EH (cell line): ENCODE measurements at places on chromosomes 11 and 22.

DNA sequence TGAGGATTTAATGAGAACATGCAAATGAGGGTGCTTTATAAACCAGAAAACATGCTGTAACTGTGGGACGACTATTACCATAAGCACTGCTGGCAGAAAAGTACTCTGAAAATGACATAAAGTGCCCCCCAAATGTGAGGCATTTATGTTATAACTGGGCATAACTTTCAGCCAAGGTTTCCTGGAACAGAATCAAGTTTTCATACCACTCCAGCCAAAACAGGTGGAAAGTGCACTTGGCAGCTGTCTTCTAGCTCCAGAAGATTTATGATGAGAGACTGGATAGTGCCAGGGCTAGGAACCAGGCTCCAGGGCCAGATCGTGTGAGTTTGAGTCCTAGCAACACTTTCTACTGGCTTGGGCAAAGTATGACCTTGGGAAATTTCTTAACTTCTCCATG, 339.2 kb downstream of the TENM4 start:
- no peak for DNase-seq

GRCh38 chr11:33742249-33742851, 6.1 kb upstream of the CD59 start:
- DNase-seq: peak; percentile 55

DNA sequence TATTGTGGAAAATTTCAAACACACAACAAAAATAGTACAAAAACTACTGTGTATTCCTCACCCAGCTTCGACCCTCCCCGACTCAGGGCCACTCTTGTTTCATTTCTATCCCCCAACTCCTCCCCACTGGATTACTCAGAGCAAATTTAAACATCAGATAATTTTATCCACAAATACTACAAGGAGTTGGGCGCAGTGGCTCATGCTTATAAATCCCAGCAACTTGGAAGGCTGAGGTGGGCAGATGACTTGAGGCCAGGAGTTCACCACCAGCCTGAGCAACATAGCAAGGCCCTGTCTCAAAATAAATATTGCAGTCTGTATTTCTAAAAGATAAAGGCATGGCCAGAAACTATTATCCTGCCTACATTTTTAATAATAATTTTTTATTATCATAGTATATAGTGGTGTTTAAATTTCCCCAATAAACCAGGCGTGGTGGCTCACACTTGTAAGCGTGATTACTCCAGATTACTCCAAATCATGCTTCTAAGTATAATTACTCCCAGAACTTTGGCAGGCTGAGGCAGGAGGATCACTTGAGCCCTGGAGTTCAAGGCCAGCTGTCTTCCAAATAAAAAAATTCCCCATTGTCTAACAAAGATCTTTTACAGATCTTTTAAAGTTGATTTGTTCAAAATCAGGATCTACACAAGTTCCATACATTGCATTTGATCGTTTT, 39.8 kb downstream of the LRRC32 start:
- DNase-seq: no peak

DNA sequence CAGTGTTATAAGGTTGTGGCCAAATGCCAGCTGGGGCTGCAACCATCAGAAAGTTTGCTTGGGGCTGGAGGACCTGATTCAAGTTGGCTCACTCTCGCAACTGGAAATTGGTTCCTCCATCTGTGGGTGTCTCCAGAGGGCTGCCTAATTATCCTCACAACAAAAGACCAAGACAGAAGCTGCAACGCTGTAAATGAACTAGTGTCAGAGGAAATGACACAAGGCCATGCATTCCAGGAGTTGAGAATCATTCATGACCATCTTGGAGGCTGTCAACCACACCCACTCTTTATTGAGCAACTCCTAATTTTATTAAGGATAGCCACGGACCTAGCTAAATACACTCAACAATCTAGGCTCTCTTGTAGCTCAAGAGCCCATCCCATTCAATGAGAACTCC, 1060.8 kb downstream of the OPCML start:
- DNase-seq: peak; percentile 86

DNA sequence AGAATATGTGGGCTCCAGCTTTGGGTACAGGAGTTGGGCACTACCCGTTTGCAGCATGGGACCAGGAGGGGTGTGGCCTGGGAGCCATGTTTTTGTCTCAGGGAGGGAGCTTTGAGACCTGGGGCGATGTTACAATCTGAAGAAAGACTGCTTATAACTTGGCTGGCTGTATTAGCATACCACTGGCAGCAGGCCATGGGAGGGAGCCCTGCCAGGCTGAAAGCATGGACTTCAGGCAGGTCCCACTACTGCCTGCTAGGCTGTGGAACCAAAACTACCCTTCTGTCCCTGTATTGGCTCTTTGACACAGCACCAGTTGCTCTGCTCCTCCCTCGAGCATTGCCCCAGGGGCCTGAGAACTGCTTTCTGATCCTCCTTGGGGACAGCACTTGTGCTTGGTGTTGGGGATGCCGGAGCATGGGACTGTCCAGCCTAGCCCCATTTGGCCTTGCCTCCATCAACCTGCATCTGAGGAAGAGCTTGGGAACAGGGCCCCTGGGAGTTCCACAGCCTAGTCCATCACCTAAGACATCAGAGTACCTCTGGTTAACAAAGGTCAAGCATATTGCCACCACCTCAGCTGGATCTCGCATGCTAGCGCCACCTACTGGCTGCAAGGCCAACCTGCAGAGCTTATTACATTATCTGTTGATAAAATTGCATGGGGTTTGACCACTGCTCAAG, 217.4 kb downstream of the SBF2 start:
- peak; percentile 51 for DNase-seq

DNA sequence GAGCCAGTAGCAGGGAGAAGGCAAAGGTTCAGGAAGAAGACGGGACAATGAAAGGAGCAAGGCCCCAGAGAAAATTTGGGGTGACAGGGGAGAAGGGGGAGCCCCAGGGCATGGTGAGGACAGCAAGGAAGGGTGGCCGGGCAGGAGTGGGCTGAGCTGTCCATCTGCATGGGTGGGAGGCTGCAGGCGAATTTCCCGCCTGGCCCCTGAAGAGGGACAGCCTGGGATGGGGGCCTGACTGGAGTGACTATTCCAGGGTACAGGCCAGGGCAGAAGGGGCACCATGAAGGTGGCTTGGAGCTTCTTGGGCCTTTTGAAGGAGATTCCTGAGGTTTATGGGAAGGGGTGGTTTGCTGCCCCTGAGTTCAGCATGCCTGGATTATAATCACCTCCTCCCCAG, 56.2 kb downstream of the WNT11 start:
- no peak for DNase-seq

- peak; percentile 56 for DNase-seq
These were observed 716 bp downstream of the AMOTL1 start for GRCh38 chr11:94768602-94769541.

DNA sequence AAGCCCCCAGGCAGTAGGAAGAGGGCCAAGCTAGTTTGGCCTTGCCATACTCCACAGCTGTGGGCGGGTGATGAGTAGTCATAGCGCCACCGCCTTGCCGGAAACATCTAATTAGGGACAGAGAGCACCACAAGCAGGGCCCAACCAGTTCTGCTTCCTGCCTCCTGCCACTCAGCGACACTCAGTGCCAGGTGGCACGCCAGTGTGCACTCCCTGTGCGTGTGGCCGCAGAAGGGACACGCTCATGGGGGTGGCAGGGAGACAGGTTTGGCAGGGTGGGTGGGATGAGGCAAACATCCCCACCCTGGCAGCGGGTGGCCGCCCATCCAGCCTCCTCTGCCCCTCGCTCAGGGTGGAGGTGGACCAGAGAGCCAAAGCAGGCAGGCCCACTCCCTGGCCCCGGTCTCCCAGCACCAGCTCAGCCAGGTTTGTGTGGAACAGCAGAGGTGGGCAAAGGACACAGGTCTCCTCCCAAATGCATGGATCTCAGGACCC, 4.9 kb downstream of the OVOL1 start:
- DNase-seq: peak; percentile 49

- no peak for DNase-seq
These were observed 2.1 kb upstream of the MTFP1 start for GRCh38 chr22:30423301-30423958.

DNA sequence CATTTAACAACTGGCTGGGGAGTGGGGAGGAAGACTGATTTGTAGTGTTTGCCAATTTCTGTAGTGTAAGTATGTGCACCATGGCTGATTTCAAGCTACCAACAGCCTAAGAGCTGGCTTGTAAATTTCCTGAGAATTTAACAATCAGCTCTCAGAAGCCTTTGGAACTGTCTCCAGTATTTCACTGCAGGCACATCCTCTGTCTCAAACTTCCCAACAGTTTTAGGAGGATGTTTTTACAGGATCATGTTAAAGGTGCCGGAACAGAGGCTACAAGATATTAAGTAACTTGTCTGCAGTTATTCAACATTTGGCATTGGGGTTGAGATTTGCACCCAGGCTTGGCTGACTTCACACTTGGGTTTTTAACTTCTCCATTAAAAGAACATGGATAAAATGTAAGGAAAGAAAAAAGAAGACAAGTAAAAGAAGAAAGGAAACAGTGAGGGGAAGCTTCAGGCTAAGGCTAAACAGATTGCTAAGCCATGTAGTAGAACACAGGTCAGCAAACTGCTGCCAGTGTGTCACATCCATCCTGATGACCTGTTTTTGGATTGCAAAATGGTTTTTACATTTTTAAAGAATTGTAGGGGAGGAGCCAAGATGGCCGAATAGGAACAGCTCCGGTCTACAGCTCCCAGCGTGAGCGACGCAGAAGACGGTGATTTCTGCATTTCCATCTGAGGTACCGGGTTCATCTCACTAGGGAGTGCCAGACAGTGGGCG, 204.8 kb upstream of the SESN3 start:
- no peak for DNase-seq

GRCh38 chr11:59262177-59262818, 49.6 kb upstream of the MPEG1 start:
- no peak for DNase-seq

GRCh38 chr22:24067587-24068376, 56.7 kb downstream of the CABIN1 start:
- no peak for DNase-seq

- peak; percentile 21 for DNase-seq
These were observed 101.4 kb downstream of the SYT9 start for GRCh38 chr11:7353100-7353499.

GRCh38 chr11:43359422-43359818, 700 bp downstream of the TTC17 start:
- DNase-seq: peak; percentile 43

- DNase-seq: peak; percentile 13
These were observed 15.1 kb upstream of the CSRP3 start for GRCh38 chr11:19216709-19217374.

DNA sequence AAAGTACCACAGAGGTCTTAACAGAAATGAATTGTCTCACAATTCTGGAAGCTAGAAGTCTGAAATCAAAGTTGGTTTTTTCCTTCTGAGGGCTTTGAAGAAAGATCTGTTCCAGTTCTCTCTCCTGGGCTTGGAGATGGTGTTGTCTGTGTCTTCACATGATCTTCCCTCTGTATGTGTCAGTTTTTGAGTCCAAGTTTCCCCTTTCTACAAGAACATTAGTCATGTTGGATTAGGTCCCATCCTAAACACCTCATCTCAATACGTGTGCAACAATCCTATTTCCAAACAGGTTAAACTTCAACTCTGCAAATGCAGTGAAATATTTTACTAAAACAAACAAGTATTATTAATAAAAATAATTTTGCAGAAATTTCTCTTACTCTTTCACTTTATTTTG, 3.1 kb upstream of the PTS start:
- DNase-seq: no peak

- DNase-seq: no peak
These were observed 10.4 kb downstream of the TMPRSS6 start for GRCh38 chr22:37098976-37099591.

GRCh38 chr22:49770547-49771265, 57.0 kb downstream of the BRD1 start:
- DNase-seq: no peak

DNA sequence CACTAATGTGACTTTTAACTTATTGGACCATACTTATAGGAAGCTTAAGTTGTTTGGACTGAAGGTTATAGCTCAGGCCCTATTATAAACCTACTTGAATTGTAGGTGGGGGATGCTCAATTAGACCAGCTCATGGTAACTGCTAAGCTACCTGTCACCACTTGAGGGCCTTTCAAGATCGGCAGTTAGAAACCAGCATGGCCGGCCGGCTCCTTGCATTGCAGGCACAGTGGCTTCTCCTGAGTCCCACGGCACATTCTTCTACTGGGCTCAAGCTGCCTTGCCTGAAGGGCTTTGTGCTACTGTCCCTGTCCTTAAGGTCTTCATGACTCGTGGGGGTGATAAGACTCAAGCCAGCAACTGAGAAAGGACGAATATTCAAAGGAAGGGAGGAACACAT, 70.8 kb downstream of the TBC1D22A start:
- DNase-seq: peak; percentile 34

DNA sequence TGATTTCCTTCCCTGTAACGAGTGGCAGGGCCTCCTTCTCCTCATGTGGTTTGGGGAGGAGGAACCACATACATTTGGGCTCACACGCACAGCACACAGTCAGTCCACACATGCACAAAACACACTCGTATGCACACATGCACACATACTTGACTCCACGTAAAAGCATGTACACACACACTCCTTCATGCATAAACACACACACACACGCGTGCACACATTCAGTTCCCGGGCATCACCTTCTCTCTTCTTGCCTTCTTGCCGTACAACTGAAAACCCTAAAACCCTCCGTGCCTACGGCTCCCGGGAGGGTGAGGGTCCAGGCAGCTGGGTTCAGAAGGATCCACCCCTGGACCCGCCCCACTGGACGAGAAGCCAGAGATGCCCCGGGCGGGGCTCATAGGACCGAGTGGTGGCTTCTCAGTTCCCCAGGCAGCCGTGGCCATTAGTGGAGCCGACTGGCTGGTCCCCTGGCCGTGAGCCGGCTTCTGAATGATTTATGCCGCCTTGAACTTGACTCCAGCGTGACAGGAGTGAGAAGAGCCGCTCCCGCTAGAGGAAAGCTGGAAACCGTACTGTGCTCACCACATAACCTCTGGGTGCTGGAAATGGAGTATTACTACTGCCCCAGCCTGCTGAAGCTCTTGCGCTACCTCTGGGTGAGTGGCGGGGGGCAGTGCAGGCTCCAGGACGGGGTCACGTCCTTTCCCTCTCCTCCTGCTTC, 117.4 kb downstream of the KIAA1671 start:
- no peak for DNase-seq

GRCh38 chr22:42301077-42301741, 30.8 kb upstream of the TCF20 start:
- no peak for DNase-seq

GRCh38 chr11:83680321-83680720, 394.2 kb upstream of the CCDC90B start:
- DNase-seq: no peak

DNA sequence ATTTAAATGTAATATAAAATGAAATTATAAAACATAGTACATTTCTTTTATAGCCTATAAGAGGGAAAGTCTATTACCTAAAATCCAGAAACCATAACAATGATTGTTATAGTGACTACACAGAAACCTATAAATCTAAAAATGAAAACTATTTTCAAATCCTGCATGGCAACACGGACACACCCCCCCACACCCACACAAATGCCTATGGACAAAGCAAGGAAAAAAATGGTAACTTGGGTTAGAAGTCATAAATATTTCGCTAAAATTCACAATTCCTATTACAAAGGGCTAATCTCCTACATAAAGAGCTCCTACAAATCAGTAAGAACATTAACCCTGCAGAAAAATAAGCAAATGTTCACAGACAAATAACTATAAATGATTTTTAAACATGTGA, 56.4 kb downstream of the GAB2 start:
- DNase-seq: no peak
